ENCODE measurements at places on chromosomes 1 and 21.

DNA sequence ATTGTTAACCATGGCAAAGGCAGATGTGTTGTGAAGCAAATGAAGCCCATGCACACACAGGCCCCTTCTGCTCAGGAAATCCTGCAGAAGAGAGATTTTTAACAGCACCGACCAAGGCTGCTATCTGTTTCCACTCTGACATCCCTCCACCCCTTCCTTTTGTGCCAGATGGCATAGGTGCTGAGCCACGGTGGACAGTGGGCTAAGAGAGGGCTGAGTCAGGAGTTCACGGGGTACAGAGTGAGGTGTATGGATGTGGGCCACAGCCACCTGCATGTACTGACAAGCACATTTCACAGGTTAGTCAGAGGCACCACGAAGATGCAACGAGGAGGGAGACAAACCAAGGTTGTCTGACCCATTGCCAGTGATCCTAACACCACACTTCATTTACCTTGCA is 9.5 kb downstream of the RSPH1 start:
- no peak for DNase-seq

- DNase-seq = no peak
Observed at GRCh38 chr1:111803951-111804350, 48.2 kb downstream of the DDX20 start.

DNA sequence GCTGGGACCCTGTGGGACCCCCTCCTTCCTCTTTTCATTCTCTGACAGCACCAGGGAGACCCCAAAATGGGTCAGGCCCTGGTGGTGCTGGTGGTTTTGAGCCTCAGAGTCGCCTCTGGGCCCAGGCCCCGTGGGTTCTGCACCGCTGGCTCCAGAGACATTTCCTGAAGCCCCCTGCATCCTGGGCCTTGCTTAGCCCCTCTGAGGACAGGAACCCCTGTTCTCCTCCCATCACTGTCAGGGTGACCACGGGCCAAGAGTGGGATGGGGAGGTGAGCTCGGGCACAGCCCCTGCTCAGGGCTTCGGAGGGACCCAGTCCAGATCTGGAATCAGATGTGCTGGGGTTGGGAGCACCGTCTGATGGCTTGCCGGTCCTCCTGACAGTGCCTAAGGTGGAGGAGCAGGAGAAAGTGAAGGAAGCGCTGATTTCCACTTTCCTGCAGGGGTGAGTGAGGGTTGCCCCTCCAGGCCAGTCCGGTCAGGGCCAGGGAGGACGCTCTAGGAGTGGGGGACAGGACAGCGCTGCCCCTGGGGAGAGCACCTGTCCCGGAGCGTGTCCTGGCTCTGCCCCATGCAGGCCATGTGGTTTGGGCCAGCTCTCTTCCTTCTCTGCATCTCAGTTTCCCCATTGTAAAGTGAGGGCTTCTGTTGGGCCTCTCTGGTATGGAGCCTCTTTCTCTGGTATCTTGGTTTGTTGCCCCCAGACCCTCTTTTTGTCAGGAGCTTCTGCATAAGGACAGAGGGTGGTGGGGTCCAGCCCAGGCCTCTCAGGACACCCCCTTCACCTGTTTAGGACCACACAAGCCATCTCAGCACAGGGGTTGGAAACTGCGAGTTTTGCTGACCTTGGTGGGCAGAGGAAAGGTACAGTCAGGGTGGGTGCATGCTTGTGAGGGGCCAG is 71.0 kb downstream of the TRIM11 start:
- no peak for DNase-seq

- DNase-seq = no peak
Observed at GRCh38 chr21:15627823-15628222, 102.0 kb upstream of the USP25 start.

DNA sequence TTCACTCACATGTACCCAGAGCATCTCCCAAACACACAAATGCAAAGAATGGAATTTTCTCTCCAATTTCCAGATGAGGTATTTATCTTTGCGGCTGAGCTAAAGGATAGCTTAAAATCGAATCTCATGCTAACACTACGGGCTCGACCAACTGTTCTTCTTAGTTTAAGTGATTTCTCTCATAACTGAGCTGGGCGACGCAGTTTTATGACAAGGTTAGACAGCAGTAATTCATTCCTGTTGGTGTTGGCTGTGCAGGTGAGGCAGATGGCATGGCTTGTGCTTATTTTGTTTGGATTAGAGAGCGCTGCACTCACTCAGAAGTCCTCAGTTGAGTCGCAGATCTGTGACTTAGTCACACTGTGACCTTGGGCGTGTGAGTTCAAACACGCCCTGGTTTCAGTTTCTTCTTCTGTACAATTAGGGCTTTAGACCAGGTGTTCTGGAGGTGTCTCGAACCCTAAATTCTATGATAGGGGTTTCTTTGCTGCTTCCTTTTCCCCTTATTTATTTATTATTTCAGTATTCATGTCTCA is 41.5 kb upstream of the MRPS6 start:
- no peak for DNase-seq

DNA sequence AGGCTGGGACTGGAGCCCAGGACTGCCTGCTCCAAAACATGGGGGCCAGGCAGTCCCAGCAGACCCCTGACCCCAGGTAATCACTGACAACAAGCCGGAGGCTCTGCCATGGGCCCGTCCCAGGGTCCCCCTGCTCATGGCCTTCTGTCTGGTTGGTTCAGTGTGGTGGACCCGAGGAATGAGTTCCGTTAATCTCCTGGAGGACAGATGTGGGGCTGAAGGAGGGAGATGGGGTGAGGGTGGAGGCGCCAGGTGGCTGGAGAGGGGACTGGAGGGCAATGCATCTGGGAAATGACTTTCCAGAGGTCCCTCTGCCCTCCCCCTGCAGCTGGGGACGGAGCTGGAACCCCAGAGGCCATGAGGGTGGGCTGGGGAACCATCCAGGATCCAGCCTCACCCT is 103.2 kb downstream of the EBNA1BP2 start:
- DNase-seq = no peak

- DNase-seq = no peak
Observed at GRCh38 chr1:44947774-44948311, 38.6 kb downstream of the EIF2B3 start.

Data from LNCaP clone FGC (cell line).